Lower leg skin (tissue), 4 donors: ENCODE measurements at places on chromosomes 3 and 15. TPM values are rescaled to one million over a fixed set of nuclear protein-coding genes. Genes with fewer than 3 reads are reported as not detected.

GRCh38 chr3:42349765-42350594 is 60.4 kb downstream of the LYZL4 start:
- no peak for DNase-seq

- no peak for DNase-seq
Measured at GRCh38 chr3:124329723-124330122, 337.8 kb upstream of the ROPN1 start.

Gene ADAMTS9
- total RNA-seq, result 2.2 TPM

Gene MUC20
- total RNA-seq, result 9.7 TPM

GRCh38 chr3:43638594-43639447 is 17.0 kb upstream of the ANO10 start:
- no peak for DNase-seq

DNA sequence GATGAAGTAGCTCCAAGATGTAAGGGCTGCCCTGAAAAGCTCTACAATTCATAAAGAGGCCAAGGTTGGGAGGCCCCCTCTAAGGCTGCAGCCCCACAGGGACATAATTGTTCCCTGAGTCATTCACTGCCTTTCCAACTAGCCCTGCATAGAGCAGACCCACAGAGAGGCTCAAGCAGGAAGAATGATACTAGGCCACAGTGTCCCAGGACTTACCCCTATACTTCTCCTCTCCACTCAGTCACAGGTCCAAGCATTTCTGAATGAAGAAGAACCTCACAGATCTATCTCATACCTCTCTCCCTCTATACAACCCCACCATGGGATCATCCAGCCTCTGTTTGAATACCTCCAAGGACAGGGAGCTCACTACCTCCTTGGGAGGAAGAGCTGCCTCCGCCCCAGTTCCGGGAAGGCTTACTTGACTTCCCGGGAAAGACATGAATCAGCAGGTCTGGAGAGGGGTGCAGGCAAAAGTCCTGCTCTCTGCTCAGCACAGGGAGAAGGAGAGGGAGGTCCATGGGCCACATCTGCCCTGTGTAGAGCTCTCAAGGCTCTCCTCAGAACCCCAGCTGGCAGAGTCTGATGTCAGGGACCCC is 6.9 kb upstream of the SKIC8 start:
- no peak for DNase-seq

- DNase-seq, result peak; percentile 43
Measured at GRCh38 chr3:195462308-195462610, 19.4 kb upstream of the ACAP2 start.

Gene MFGE8
- 237 TPM for total RNA-seq

DNA sequence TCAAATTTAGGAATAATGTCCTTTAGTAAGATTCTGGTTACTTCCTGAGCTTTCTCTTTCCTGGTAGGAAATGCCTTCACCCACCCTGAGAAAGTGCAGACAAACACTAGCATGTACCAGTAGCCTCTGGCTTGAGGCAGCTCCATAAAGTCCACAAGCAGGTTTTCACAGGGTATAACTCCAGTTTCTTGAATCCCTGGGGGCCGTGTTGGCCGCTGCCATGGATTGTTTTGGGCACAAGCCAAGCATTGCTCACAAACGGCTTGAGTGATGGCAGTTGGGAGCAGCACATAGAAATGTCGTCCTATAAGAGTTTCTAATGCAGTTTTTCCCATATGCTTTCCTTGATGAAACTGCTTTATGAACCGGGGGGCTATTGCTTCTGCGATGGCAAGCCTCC is 164.1 kb downstream of the STXBP5L start:
- no peak for DNase-seq

DNA sequence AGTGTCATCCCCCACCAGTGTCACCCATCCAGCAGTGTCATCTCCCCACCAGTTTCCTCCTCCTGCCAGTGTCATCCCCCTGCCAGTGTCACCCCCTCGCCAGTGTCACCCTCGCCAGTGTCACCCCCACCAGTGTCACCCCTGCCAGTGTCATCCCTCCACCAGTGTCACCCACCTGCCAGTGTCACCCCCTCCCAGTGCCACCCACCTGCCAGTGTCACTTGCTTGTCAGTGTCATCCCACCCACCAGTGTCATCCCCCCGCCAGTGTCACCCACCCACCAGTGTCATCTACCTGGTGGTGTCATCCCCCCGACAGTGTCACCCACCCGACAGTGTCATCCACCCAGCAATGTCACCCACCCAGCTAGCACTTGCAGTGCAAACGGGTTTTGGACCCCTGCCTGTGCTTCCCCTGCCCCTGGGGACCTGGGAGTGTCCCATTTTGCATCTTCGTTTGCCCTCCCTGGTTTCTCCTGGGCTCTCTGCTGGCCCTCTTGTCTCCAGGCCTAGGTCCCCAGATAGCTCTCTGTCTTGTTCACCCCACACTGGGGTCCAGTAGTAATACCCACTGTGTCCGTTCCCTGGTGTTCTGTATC is 99.8 kb upstream of the PRR20G start:
- no peak for DNase-seq
